ENCODE measurements at places on chromosomes 6 and 20.

DNA sequence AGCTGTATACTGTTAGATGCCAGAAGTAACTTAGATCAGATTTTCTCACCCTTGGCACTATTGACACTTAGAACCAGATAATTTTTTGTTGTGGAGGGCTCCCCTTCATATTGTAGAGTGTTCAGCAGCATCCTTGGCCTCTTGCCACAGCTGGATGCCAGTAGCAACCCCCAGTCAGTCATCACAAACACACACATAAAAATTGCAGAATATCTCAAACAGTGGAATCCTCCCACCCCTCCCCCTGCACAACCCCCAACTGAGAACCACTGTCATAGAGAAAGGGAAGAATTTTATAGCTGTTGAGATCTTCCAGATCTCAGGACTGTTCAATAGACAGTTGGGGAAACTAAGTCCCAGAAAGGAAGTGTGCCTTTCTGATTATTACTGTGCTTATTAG lies 81.2 kb upstream of the VSTM2L start:
- DNase-seq, result no peak

- peak; percentile 83 for DNase-seq
Observed at GRCh38 chr6:64330694-64331307, 695.2 kb downstream of the PHF3 start.

DNA sequence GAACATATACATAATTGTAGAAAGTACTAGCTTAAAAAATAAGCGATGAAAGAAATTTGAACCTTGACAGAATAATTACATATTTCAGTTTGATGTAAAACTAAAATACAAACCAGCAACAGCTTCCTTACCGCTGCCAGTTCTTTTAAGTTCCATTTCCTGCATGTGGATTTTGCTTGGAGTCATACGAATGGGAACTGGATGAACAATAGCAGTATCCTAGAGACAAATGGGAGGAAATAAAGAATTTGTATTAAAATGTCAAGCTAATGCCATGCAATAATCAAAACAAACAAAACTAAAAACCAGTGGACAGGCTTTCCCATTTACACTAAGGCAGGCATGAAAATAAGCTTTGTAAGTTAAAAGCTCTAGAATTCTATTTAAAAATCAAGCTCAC lies 67.1 kb downstream of the REPS1 start:
- no peak for DNase-seq

DNA sequence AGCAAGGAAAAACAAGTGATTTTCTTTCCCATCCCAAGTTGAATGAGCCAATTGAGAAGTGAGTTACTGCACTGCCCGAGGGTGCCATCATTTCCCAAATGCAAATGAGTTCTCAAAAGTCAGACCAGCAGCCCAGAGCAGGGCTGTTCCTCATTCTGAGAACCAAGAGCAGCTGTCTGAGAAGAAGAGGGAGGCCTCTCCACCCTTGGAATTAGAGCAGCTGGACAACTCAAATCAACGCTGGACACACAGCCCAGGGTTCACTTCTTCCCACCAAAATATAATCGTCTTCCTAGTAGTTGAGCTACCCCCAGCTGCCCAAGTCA lies 4.6 kb upstream of the PREX1 start:
- DNase-seq, result no peak

DNA sequence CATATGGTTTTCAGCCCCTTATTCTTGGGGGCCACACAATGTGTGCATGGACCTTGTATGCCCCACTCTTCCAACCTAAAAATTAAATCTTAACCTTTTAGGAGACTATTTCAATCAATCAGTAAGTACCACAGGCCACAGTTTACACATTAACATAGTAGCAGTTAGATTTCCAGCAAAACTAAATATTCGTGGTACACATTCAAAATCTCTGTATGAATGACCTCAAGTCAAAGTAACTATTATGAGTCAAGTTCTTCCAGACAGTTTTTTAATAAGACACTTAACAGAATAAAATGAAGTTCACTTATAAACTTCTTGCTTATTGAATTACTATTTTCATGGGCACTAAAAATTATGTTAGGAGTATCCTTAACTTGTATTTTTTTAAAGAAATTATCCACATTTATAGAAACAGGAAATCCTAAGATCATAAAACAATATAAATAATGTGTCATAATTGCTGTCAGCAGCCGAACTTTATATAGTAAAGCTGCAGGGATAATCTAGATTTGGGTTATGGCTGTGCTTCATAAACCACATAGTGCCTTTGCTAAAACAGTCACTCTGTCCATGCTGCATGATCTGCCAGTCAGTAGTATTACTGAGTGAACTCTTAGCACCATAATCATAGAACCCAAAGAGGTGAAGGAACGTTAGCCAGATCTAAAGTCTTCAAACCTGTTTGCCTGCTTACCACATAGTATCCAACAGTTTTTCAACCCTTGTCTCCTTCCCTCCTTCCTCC lies 21.7 kb downstream of the SEC63 start:
- DNase-seq, result no peak

DNA sequence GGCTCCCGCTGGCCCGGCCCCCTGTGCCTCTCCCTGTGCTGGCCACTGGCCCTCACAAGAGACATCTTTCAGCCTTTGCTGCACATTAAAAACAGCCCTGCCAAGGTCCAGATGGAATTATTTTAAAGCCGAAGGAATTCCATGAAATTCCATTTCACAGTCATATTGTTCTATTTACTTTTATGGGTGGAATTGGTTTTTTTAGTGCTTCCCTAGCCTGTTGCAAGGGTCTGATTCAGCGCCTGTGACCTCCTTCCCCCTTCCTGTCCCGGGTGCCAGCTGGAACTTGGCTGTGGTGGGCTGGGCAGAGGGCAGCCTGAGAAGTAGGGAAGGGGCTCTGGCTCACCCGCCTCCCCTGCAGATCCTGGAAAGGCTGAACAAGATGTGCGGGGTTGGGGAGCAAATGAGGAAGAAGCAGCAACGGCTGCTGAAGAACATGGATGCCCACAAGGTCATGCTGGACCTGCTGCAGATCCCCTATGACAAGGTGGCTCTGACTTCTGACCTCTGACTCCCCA lies 34.3 kb downstream of the UQCC2 start:
- no peak for DNase-seq

GRCh38 chr6:47023573-47023972 lies 18.6 kb downstream of the ADGRF1 start:
- DNase-seq, result no peak

DNA sequence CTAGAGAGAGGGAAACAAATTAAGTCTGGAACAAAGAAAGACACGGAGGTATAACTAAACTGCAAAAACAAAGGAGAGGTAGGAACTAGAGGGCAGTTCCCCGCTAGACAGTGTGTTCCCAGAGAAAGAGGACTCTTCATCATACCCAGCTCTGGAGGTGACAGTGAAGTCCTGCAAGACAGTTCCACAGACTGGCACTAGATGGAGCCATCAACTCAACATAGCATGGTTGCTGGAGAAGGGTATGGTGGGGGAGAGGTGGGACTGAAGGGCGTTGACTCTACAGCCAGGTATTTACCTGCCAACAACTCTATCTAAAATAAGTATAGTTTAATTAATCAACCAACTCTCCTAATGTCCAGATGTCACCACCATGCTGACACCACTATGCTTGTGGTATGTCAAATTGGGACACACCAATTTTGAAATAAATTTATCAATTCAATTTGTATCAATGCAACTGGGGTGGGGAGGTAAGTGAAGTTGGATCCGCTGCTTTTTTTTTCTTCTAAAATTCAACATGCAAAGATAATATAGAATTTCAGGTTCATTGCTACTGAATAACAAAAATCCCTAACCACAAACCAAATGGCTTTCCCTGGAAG lies 9.7 kb downstream of the BACH2 start:
- peak; percentile 83 for DNase-seq

DNA sequence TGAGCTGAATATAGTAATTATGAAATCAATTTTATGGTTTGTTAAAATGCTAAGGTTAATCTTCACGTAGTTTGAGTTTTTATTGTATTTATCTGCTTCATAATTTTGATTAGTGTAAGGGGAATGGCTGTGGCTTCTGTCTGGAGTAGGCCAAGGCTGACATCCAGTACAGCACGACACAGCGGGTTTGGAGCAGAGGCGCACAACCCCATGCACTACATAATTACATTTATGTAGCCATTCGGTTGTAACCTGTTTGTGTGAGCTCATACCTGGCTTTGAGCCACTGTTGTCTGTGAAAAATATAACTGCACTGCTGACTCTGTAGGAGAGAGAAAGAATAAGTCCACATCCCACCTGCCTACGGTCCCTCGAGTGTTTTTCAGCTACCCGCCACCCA lies 615.5 kb downstream of the EYS start:
- DNase-seq, result no peak

GRCh38 chr20:11511821-11512220 lies 405.9 kb upstream of the BTBD3 start:
- DNase-seq, result no peak

- DNase-seq, result no peak
Observed at GRCh38 chr6:70998148-70998547, 41.3 kb upstream of the B3GAT2 start.

GRCh38 chr20:57389695-57390603 lies 1.2 kb upstream of the RBM38 start:
- DNase-seq, result no peak

All from WERI-Rb-1 (cell line).